ENCODE measurements at places on chromosomes 4 and X.

DNA sequence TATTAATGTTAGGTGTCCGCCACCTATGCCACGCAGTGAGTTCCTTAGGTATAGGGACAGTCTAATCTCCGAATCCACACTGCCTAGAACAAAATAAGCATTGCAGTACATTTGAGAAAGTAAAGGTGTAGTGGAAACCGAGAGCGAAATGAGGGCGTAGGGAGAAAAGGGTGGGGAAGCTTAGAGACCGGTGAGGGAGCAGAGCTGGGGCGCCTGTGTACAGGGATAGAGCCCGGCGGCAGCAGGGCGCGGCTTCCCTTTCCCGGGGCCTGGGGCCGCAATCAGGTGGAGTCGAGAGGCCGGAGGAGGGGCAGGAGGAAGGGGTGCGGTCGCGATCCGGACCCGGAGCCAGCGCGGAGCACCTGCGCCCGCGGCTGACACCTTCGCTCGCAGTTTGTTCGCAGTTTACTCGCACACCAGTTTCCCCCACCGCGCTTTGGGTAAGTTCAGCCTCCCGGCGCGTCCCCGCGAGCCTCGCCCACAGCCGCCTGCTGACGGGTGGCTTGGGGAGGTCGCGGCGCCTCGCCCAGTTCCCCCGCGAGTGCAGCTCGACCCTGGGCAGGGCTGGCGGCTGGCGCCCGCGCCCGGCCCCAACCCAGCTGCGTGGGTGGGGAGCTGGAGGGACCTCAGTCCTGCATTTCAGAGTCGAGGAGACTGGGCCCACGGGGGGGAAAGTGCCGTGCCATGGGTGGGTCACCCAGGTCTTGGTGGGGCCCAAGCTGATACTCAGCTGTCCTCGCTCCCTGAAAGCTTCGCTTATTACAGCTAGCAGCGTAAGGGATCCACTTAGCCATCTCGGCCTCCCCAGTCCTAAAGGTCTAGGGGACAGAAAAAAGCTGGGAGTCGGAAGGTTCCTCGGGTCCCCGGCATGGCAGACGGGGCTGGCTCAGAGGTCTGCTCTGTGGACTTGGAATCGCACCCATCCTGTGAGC, at the start of gene ANXA3:
TSS of gene ANXA3 (plus strand) at position 351 of the 932 bp plus-strand sequence. CDS start 2,704 bp downstream, outside the sequence.
- DNase-seq = no peak

GRCh38 chr4:121777625-121778024, 12.7 kb upstream of the SMIM43 start:
- DNase-seq = peak; percentile 43

- DNase-seq = no peak
These were observed 537.3 kb downstream of the MID1IP1 start for GRCh38 chrX:39338583-39338982.

- no peak for DNase-seq
These were observed 18.0 kb downstream of the DGKQ start for GRCh38 chr4:955161-955921.

- no peak for DNase-seq
These were observed 86.1 kb upstream of the STS start for GRCh38 chrX:7061429-7061828.

- no peak for DNase-seq
These were observed 1472.4 kb upstream of the ADGRL3 start for GRCh38 chr4:59727745-59728144.

DNA sequence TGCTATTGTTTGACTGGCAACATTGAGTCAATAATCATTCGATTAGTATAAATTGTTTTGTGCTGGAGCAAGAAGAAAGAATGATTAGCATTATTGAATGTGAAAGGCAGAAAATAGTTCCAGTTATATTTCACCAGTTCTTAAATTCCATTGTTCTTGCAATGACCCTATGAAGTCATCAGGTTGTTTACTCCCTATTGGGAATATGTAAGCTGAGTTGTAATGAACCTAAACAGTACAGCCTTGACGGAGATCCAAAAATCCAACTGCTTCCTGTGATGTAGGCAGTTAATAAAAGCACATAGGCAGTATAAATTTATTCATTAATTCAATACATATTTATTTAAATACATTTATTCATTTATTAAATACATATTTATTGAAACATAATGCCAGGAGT, 947.5 kb downstream of the PCDH7 start:
- DNase-seq = no peak

DNA sequence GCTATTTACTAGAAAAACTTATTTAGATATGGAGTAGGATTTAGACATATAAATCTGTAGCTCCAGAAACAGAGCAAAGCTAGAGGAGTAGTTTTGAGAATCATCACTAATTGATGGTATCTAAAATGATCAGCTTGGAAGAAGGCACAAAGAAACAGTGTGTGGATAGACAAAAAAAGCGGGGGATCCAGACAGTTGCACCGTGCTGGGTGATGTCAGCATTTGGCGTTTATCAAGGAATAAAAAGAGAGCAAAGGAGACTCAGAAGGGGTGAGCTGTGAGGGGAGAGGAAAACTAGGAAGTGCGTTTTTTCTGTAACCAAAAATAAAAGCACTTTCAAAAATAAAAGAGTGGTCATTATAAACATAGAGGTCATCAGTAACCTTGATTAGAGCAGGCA, 90.5 kb upstream of the GPRIN3 start:
- no peak for DNase-seq

DNA sequence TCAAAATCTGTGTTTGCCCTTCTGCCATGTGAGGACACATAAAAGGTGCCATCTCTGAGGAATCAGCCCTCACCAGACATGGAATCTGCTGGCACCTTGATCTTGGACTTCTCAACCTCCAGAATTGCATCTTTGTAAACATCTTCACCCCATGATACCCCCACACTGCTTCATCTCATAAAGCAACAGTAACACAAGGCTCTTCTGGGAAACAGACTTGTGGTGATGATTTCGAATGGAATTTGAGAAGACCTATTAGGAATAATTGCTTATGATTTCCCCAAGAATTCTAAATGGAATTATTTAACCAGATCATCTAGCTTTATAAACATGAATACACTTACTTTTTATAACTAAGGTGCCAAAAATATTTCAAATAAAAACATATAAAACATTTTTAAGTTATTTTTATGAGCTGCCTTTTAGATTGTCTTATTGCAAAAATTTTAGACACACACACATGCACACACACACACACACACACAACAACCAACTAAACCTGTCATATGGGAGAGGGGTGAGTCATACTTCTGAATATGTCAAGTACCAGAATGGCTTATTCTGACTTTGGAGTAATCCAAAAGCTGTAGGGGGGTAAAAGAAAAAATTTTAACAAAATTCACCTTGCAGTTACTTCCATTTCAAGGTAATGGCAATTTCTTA, 82.0 kb downstream of the USP46 start:
- DNase-seq = no peak

GRCh38 chrX:46922611-46923010, 10.4 kb downstream of the JADE3 start:
- DNase-seq = no peak

- DNase-seq = peak; percentile 53
These were observed 229.6 kb upstream of the DIAPH2 start for GRCh38 chrX:96455078-96455477.

DNA sequence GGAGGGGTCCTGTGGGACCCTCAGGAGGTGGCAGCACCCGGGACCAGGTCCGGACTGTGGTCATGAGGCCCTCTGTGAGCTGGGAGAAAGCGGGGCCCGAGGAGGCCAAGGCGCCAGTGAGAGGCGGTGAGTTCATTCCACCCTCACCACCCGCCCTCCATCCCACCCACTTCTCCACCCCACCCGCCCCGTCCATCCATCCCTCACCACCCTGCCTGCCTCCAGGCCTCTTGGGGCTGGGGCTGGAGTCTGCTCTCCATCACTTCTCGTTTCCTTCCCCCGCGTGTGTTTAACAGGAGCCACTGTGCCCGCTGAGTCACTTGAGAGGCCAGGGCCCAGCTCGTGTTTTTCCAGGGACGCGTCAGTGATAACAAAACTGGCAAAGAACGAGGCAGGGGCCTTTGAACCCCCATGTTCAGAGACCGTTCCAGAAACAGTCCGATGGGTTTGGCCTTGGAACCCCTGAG, 6.2 kb downstream of the SH3TC1 start:
- DNase-seq = no peak

GRCh38 chr4:168480931-168481611, 779 bp upstream of the DDX60L start:
- peak; percentile 19 for DNase-seq

GRCh38 chr4:94516999-94517398, 65.3 kb downstream of the PDLIM5 start:
- DNase-seq = no peak

Data from GM12865 (cell line).